Activated CD4-positive, alpha-beta T cell treated with anti-CD3 and anti-CD28 coated beads for 48 hours (primary cell): ENCODE measurements at places on chromosomes 5 and 9.

- no peak for DNase-seq
These were observed 32.7 kb upstream of the ENHO start for GRCh38 chr9:34555500-34555899.

- no peak for DNase-seq
These were observed 7.7 kb upstream of the TCOF1 start for GRCh38 chr5:150349681-150350275.

DNA sequence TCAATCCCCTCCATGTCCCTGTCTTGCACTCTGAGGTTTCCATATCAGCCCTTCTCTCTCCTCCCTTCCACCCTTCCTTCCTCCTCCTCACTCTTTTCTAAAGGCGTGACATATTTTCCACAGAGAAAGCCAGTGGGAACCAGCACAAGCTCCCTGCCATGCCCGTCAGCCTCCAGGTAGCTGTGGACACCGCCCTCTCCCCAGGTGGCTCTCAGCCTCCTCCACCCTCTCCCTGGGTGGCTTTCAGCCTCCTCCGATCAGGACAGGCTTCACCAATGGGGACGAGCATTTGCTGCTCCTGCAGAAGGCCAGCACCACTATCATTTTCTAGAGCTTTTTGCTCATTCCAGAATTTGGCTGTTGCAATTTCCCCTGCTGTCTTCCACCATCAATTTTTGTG, 236.6 kb downstream of the GADD45G start:
- DNase-seq: no peak

DNA sequence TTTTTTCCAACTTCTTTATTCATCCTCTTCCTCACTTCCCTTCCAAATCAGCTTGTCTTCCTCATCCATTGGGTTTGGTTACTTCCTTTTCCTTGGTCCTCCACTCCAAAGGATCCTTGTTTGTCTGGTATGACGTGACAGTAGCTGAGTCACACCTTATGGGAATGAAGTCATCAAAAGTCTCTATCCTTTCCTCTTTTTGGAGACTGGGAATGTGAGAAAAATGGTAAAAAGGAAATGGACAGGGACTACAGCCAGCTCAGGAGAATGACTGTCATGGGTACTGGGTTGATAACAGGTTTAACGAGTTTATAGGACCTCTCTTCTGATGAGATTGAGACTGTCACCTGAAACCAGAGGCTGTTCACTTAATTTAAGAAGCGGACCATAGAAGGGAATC, 76.2 kb upstream of the MYO10 start:
- DNase-seq: no peak

- peak; percentile 3 for DNase-seq
These were observed 1728.3 kb upstream of the CDH9 start for GRCh38 chr5:28766565-28767158.

- DNase-seq: no peak
These were observed 65.7 kb downstream of the ADAMTS2 start for GRCh38 chr5:179279347-179280094.

DNA sequence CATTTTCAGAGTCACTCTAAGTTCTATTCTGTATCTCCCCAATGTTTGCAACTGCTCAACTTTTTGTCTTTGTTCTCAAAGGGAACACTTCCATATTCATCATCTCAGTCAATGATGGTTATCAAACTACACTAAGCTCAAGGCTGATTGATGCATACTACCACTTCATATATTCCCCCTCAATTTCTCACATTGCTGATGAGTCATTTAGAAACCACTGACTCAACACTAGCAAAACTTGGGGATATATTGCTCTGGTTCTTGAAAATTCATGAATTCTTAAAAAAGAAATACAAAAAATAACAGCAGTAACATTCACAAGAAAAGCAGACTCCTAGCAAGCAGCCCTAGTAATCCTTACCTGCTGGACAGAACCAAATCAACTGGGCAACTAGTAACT, 52.2 kb downstream of the ABHD17B start:
- DNase-seq: no peak
